ENCODE measurements at places on chromosomes 6 and 20. TPM values are rescaled to one million over a fixed set of nuclear protein-coding genes. Genes with fewer than 3 reads are reported as not detected.

The ADGRG6 gene
- total RNA-seq: 20.0 TPM

The ZNF184 gene
- total RNA-seq: 2.8 TPM

The ISM1 gene
- total RNA-seq: not detected

The TREM2 gene
- 1.5 TPM for total RNA-seq

The HCRTR2 gene
- total RNA-seq: not detected

The KHDC1L gene
- total RNA-seq: not detected

GRCh38 chr6:166637812-166638572 is 10.9 kb upstream of the RPS6KA2 start:
- no peak for DNase-seq
- H3K27me3 ChIP-seq: peaks cover 4% of the 10 kb centered on the region
- H3K4me3 ChIP-seq: no peak overlapping the region
- no peak overlapping the region for H3K27ac ChIP-seq
- H3K4me1 ChIP-seq: no peaks in the 10 kb centered on the region

DNA sequence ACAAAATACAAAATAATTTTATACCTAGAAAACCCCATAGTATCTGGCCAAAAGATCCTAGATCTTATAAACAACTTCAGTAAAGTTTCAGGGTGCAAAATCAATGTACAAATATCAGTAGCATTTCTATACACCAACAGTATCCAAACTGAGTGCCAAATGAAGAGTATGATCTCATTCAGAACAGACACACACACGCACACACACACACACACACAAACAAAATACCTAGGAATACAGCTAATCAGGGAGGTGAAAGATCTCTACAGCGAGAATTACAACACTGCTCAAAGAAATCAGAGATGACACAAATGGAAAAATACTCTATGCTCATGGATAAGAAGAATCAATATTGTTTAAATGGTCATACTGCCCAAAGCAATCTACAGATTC is 49.2 kb downstream of the TOMM6 start:
- no peak for DNase-seq
- H3K27ac ChIP-seq: no peak overlapping the region
- H3K4me1 ChIP-seq: no peaks in the 10 kb centered on the region
- no peak overlapping the region for H3K4me3 ChIP-seq
- H3K27me3 ChIP-seq: no peaks in the 10 kb centered on the region

DNA sequence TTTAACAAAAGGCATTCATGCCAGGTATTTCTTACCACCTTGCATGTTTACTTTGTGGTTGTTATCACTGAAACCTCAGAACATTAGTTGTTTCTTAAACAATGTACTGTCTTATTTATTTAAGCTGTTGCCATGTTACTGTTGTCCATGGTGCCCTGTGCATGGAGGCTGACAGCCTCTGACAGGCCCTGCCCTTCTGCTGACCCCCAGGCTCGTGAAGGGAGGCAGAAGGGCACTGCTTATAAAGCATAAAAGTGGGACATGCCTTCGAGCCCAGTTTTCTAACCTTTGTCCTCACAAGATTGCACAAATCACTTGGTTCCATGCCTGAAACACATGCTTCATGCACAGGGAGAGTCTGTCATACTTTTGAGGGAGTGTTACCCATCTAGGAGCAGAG is 46.7 kb upstream of the CLIC5 start:
- H3K4me3 ChIP-seq: no peak overlapping the region
- H3K4me1 ChIP-seq: peaks cover 31% of the 10 kb centered on the region
- no peaks in the 10 kb centered on the region for H3K27me3 ChIP-seq
- peak overlapping the region; percentile 21 for H3K27ac ChIP-seq
- no peaks in the 10 kb centered on the region for H3K36me3 ChIP-seq

DNA sequence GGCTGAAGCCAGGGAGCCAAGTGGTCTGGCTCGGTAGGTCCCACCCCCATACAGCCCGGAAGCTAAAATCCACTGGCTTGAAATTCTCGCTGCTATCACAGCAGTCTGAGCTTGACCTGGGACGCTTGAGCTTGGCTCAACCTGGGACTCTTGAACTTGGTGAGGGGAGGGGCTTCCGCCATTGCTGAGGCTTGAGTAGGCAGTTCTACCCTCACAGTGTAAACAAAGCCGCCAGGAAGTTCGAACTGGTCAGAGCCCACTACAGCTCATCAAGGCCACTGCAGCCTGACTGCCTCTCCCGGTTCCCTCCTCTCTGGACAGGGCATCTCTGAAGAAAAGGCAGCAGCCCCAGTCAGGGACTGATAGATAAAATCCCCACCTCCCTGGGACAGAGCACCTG is 1337.7 kb downstream of the HACE1 start:
- H3K27me3 ChIP-seq: no peaks in the 10 kb centered on the region
- no peak overlapping the region for H3K27ac ChIP-seq
- no peak overlapping the region for H3K4me3 ChIP-seq
- no peaks in the 10 kb centered on the region for H3K4me1 ChIP-seq
- DNase-seq: no peak

- no peaks in the 10 kb centered on the region for H3K27me3 ChIP-seq
- no peak overlapping the region for H3K27ac ChIP-seq
- no peaks in the 10 kb centered on the region for H3K36me3 ChIP-seq
- peak; percentile 34 for DNase-seq
Observed at GRCh38 chr20:18172379-18172778, 34.7 kb downstream of the KAT14 start.

- no peaks in the 10 kb centered on the region for H3K27me3 ChIP-seq
- H3K36me3 ChIP-seq: no peaks in the 10 kb centered on the region
- no peak overlapping the region for H3K27ac ChIP-seq
- no peak overlapping the region for H3K4me3 ChIP-seq
Observed at GRCh38 chr6:21871831-21872230, 278.3 kb downstream of the SOX4 start.

GRCh38 chr6:5084781-5085647 is at the start of gene PPP1R3G:
TSS of gene PPP1R3G (plus strand) at chr6:5085341. CDS start at chr6:5085486, 145 bp downstream.
- H3K4me3 ChIP-seq: peak within 1 kb of the TSS; percentile 62
- H3K36me3 ChIP-seq: no peaks in the 10 kb centered on the region
- peak within 1 kb of the TSS; percentile 73 for H3K27ac ChIP-seq
- H3K4me1 ChIP-seq: peaks cover 24% of the 10 kb centered on the region

DNA sequence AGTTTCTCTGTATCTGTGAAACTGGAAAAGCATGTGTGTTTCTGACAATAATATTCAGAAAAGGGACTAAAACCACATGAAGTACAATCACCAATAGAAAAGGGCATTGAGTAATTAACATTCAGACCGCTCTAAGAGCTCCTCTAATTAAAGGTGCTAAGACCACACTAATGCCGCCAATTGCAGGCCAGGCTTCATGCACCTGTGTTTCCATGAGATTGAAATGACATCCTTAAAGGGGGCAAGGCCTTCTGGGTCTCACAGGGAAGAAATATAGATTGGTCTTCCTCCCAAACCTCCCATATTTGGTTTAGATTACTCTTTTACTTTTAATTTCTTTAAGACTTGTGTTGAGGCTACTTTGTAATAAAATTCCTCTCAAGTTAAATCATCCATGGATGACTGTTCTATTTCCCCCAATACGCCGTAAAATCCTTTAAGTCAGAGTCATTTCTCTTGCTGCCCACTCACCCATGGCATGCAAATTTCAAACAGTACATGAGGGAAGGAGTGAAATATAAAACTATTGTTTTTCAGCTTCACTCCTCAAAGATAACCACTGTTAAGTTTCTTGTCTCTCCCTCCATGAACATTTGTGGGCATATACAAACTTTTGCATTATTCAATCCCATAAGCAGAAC is 110.6 kb downstream of the UBE3D start:
- no peak for DNase-seq
- H3K4me3 ChIP-seq: no peak overlapping the region
- no peak overlapping the region for H3K27ac ChIP-seq
- H3K27me3 ChIP-seq: no peaks in the 10 kb centered on the region

DNA sequence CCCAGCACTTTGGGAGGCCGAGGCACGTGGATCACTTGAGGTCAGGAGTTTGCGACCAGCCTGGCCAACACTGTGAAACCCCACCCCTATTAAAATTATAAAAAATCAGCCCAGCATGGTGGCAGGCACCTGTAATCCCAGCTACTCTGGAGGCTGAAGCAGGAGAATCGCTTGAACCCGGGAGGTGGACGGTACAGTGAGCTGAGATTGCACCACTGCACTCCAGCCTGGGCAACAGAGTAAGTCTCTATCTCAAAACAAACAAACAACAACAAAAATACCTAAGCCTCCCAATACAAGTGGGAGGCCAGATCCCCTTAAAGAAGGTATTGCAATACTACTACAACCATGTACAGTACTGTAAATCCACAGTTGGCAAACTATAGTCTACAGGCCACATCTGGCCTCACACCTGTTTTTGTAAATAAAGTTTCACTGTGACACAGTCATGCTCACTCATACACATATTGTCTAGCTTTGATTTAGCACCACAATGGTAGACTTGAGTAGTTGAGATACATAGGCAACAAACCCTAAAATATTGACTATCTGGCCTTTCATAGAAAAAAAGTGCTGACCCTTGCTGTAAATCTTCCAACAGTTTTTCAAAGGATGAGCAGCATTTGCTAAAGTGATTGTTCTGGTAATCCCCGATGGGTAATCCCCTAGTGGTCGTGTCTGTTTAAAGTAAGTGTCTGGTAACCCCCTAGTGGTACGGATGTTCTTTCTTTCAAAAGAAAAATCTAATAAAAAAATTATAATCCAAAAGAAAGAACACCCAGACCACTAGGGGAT is 202.0 kb downstream of the RNGTT start:
- H3K4me1 ChIP-seq: no peaks in the 10 kb centered on the region
- H3K36me3 ChIP-seq: no peaks in the 10 kb centered on the region
- no peak overlapping the region for H3K27ac ChIP-seq
- no peaks in the 10 kb centered on the region for H3K27me3 ChIP-seq
- DNase-seq: no peak

- no peak overlapping the region for H3K4me3 ChIP-seq
- peaks cover 9% of the 10 kb centered on the region for H3K4me1 ChIP-seq
- no peaks in the 10 kb centered on the region for H3K36me3 ChIP-seq
- H3K27me3 ChIP-seq: peaks cover 45% of the 10 kb centered on the region
- DNase-seq: no peak
Observed at GRCh38 chr6:166251655-166252054, 56.5 kb downstream of the PRR18 start.

- H3K36me3 ChIP-seq: peaks cover 10% of the 10 kb centered on the region
- no peak overlapping the region for H3K27ac ChIP-seq
- no peaks in the 10 kb centered on the region for H3K27me3 ChIP-seq
- H3K4me1 ChIP-seq: peaks cover 7% of the 10 kb centered on the region
- H3K4me3 ChIP-seq: no peak overlapping the region
Observed at GRCh38 chr6:44452725-44453124, 65.2 kb downstream of the CDC5L start.

DNA sequence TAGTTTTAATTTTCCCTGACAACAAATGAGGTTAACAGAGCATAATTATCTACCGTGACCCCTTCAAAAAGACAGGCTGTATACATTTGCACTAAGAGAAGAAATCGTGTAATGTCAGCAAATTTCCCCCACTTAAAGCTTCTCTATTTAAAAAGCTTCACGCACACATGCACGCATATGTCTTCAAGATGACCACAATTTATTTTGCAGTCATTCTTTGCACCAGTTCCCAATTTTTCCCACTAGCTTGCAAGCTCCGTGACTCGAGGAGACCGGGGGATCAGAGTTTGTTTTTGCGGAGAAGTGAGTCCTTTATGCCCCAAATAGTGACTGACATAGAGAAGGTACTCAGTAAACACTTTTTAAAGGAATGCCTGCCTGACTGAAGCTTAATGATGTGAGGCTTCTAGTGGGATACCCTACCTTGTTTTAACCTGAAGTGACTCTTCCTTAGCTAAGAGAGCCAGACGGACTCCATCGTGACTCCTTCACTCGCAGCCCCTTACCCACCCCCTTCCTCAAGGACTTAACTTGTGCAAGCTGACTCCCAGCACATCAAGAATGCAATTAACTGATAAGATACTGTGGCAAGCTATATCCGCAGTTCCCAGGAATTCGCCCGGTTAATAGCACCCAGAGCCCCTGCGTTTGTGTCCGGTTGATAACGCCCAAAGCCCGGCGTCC is 9.3 kb upstream of the NQO2 start:
- peak overlapping the region; percentile 88 for H3K4me3 ChIP-seq
- no peaks in the 10 kb centered on the region for H3K27me3 ChIP-seq
- H3K27ac ChIP-seq: peak overlapping the region; percentile 97
- H3K36me3 ChIP-seq: no peaks in the 10 kb centered on the region

DNA sequence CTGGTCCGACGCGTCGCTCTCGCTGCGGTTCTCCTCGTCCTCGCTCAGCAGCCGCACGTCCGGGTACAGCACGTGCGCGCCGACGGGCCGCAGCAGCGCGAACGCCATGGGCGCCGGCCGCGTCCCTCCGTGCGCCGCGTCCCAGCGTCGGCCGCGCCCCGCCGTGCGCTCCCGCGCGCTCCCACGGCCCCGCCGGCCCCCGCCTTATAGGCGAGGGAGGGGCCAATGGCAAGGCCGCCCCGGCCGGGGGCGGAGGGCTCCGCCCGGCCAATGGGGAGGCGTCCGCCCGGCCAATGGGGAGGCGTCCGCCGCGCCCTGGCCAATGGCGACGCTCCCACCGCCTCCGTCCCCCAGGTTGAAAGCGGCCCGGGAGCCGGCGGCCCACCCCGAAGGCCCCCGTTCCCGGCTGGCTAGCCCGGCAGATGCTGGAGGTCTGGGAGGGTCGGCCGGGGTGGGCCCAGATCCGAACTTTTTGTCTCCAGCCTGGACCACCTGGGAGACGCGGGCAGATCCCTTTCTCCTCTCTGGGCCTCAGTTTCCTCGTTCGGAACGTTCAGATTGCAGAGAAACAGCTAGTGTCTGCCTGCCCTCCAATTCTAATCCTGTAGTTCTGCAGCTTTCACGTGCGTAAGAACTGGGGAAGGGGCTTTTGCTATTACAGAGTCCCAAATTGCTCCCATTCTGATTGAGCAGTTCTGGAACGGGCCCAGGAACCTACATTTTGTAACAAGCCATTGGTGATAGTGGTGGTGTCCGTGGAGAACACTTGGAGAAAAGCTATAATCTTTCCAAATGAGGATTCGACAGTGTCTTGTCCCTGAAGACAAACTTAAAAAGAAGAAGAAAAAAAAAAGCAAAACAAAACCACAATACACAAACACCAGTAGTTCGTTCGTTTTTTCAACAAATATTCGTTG is at the start of gene TCF15:
Gene TCF15, minus strand, starts transcription at position 180 of the 917 bp plus-strand sequence. Its CDS starts 72 bp downstream, at position 108.
- DNase-seq: no peak
- H3K36me3 ChIP-seq: no peaks in the 10 kb centered on the region
- H3K27me3 ChIP-seq: peaks cover 70% of the 10 kb centered on the region
- no peak within 1 kb of the TSS for H3K27ac ChIP-seq
- no peak within 1 kb of the TSS for H3K4me3 ChIP-seq

- H3K27ac ChIP-seq: no peak overlapping the region
- DNase-seq: no peak
- H3K4me3 ChIP-seq: no peak overlapping the region
- peaks cover 29% of the 10 kb centered on the region for H3K36me3 ChIP-seq
- peaks cover 8% of the 10 kb centered on the region for H3K4me1 ChIP-seq
- no peaks in the 10 kb centered on the region for H3K27me3 ChIP-seq
Observed at GRCh38 chr6:57097596-57097995, 7.6 kb downstream of the ZNF451 start.

DNA sequence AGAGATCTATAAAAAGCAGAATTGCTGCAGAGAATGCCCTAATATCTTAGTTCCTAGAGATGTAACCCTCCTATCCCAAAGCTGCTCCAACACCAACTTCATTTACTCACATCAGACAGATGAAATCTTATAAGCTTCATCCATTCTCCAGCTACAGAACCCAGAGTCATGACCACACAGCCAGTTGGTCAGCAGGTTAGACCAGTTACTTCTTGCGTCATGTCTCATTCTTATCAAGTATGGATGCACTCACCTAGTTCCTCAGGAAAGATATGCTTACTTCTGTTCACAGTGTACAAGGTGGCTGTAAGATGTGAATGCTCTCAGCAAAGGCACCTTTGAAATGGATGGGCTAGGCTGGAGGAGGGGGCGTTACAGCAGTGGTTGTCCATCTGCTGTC is 47.9 kb upstream of the ISM1 start:
- no peaks in the 10 kb centered on the region for H3K27me3 ChIP-seq
- no peak overlapping the region for H3K27ac ChIP-seq
- no peaks in the 10 kb centered on the region for H3K36me3 ChIP-seq
- DNase-seq: no peak
- no peak overlapping the region for H3K4me3 ChIP-seq

All from transverse colon (tissue), 4 donors.